ENCODE measurements at places on chromosomes 2 and 18.

DNA sequence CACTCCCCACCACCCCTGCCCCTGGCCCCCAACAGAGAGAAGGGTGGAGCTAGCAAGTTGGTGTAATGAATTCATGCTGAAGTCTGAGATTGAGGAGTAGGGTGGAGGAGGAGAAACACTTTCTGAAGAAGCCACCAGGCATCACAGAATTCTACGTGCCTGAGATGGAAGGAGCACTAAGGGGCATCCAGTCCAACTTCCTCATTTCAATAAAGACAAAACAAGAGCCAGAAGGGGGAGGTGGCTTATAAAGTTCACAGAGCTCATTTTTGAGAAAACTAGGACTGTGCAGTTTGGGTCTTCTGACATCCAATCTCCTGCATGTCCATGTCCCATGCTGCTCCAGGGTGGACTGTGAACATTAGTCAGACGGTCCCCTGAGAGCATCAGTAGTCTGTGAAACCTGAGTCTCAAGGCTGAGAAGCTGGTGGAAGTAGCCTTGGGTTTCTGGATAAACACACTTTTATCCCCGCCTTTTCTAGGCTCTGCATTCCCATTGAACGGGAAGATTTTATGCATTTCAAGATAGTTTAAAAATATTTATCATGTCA is 77.7 kb downstream of the TRIM43 start:
- DNase-seq = peak; percentile 11

- no peak for DNase-seq
These were observed 103.1 kb upstream of the THOC1 start for GRCh38 chr18:370751-371608.

DNA sequence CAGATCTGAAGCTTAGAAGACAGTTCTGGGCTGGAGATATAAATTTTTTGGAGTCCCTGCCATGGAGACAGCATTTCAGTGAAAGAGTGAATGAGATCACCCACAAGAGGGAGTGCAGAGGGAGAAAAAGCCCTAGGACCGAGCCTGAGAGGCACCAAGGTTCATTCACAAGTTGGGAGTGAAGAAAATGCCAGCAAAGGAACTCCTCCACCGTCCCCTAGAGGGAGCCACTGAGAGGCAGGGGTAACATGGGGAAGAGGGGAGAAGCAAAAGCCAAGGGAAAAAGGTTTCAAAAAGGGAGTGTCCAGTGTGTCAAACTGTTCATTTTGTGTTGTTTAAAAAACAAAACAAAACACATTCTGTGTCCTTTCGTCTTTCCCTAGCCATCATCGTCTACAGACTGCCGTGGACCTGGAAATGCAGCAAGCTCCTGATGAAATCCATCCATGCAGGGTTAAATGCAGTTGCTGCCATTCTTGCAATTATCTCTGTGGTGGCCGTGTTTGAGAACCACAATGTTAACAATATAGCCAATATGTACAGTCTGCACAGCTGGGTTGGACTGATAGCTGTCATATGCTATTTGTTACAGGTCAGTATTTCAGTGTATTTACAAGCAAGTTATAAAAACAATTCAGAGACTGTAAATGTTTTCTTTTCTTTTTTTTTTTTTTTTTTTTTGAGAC is 19.1 kb downstream of the CYBRD1 start:
- DNase-seq = no peak

GRCh38 chr18:3689986-3690763 is 240.2 kb downstream of the TGIF1 start:
- no peak for DNase-seq

GRCh38 chr2:128442891-128443302 is 124.2 kb upstream of the HS6ST1 start:
- DNase-seq = no peak

GRCh38 chr2:8536686-8537561 is 144.9 kb upstream of the ID2 start:
- DNase-seq = no peak

GRCh38 chr18:35075132-35075531 is 33.9 kb downstream of the MAPRE2 start:
- no peak for DNase-seq

DNA sequence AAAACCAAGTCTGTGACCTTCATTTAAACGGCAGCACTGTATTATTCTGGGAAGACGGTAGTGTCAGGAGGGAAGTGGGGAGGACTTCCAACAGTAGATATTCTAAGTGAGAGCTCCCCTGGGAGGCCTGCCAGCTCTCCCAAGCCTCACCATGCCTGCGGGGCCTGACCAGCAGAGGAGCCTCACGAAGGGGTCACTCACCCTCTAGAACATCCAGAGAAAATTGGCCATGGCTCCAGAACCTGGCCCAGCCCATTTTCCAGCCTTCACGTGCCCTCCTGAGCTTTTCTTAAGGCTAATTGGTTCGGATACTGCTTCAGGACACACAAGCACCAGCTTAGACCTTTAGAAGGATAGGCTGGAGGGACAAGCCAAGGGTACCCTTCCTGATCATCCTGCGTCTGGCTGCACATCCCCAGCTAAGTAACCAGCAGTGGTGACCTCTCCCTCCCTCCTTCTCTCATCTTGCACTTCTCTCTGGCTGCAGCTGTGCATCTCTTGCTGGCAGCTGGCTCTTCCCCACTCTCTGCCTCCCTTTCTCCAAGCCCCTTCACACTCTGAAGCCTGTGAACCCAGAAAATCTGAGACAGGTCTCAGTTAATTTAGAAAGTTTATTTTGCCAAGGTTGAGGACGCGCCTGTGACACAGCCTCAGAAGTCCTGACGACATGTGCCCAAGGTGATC is 120.1 kb upstream of the PKDCC start:
- DNase-seq = no peak

DNA sequence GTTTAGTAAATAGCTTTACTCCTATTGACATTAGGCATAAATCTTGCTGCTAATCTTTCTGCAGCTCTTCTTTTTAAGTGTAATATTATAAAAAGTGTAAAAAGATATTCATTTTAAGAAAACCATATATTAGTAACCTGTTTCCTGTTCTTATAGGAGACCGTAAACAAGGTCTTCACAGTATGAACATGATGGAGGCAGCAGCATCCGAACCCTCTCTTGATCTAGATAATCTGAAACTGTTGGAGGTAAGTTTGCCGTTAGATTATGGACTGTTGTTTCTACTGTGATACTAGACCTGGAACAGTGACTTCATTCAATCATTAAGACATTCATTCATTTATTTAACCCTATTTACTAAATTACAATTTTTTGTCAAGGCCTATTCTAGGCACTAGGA is 120.0 kb upstream of the FAM117B start:
- DNase-seq = no peak

DNA sequence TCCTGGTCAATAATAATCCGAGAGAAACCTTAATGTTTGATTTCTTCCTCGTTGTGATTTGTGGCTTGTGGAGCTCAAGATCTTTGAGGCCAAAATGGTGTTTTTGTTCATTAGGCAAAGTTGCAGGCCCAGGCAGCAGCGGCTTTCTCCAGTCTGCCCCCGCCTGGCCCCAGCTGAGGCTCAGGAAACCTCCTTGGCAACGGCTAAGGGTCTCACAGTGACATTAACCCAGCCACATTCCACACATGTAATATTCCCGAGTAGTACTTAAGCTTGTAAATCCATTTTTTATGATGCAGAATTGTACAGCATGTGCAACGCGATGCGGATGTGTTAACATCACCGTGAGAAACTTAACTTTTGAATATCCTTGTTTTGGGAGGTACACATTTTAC is 200.1 kb downstream of the BCL11A start:
- no peak for DNase-seq

DNA sequence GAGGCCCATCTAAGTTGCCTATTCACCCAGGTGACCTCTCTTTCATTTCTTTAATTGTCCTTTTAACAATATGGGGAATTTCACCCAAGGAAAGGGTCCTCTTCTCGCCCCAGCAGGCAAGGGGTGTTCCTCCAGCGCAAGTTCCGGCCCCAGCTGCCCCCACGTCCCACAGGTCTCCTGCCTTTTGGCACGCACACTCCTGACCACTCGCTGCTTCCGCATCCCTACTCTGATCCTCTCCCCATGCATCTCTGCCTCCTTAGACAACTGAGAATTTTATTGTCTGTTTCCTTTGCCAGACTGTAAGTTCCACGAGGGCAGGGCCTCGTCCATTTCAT is 684 bp upstream of the ARPC2 start:
- no peak for DNase-seq

DNA sequence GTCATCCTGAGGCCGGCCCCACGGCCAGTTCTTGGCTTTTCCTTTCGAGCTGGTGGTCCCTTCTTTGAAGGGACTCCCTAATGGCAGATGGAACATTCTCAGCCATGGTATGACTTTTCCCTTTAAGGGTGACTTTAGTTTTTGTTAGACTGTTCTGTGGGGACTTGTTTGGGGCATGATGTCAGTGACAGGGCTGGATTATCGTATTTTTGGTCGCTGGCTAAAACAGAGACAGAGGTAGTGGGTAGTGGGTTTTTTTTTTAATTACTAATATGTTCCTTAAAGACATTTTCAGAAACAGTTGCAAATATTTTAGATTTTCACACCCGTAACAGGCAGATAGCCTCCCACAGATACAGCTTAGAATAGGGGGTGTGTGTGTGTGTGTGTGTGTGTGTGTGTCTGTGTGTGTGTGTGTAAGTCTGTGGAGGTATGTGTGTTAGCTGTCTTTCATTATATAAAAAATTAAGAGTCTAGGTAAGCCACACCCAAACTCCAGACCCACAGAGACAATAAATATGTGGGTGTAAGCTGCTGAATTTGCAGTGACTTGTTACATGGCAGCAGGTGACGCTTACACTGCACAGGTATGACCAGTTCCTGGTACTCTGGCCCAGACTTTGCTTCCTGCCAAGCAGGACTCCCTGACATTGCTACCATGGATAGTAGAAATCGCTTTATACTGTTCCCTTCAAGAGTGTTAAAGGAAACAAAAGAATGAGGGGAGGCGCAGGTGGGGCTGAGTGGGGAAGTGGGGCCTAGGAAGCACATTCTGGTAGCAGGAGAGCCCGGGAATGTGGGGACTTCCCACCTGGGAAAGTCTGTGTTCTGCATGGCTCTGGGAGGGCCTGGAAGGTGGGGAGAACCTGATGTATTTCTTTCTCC is 20.9 kb downstream of the NCK2 start:
- DNase-seq = no peak

DNA sequence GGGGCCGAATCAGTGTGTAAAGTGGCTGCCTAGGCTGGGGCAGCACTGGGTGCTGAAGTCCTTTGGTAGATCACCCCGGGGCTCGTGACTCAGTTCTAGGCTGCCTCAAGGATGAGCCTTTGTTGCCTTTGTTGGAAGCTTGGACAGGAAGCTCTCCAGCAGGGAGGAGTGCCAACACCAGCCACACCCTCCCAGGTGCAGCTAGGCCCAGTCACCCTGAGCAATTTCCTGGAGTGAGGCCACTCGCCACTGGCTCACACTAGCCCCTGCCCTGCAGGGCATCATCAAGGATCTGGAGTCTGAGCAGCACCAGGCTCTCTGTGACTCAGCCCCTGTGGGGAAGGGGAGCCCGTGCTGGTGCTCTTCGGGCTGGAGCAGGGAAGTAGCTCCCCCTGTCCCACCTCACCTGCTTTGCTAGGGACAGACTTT is 6.7 kb upstream of the SDC1 start:
- no peak for DNase-seq

Measured in fibroblast of skin of left quadriceps (primary cell).